ENCODE measurements at places on chromosomes 12 and 14.
A peak's percentile ranks its signal among the peaks of the same experiment; 100 is the strongest.

- no peak for DNase-seq
These were observed 1.1 kb upstream of the RPL41 start for GRCh38 chr12:56115329-56115728.

GRCh38 chr12:120925740-120926563 is 21.8 kb upstream of the SPPL3 start:
- DNase-seq, result peak; percentile 57

GRCh38 chr12:70960484-70960883 is 39.9 kb upstream of the PTPRR start:
- DNase-seq, result no peak

DNA sequence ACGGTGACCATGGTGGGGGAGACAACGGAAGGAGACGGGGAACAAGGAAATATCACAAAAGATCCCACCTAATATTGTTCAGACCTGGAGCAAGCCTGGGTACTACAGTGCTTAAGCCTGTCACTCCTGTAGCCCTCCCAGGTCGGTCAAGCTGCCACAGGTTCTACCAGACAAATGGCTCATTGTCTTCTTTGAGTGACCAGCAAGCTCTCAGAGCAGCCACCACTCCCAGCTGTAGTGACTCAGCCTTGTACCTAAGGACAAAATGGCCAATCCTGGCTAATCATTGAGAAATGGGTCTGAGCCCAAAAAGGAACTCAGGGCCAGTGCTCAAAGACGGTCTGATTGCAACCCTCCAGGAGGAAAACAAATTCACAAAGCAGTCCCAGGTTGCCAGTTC is 238.4 kb upstream of the NOS1 start:
- DNase-seq, result no peak

- no peak for DNase-seq
These were observed 148.0 kb upstream of the NUDT4 start for GRCh38 chr12:93229494-93230325.

DNA sequence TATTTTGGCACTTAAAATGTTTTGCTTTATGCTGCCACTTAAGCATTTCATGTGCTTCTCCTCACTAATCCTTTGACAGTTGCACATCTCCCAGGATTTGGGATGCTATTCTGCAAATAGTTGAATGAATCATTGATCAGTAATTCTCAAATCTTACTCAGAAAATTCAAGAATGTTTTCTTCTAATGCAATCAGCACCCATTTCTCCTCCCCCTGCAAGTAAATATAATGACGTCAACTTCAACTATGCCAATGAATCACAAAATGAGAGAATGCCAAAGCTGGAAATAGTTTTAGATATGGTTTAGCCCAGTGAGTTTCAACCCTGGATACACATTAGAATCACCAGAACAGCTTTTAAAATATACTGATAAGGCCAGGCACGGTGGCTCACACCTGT is 2.1 kb upstream of the BLOC1S1 start:
- DNase-seq, result no peak

GRCh38 chr12:51589060-51589459 is 2.0 kb upstream of the SCN8A start:
- DNase-seq, result no peak

DNA sequence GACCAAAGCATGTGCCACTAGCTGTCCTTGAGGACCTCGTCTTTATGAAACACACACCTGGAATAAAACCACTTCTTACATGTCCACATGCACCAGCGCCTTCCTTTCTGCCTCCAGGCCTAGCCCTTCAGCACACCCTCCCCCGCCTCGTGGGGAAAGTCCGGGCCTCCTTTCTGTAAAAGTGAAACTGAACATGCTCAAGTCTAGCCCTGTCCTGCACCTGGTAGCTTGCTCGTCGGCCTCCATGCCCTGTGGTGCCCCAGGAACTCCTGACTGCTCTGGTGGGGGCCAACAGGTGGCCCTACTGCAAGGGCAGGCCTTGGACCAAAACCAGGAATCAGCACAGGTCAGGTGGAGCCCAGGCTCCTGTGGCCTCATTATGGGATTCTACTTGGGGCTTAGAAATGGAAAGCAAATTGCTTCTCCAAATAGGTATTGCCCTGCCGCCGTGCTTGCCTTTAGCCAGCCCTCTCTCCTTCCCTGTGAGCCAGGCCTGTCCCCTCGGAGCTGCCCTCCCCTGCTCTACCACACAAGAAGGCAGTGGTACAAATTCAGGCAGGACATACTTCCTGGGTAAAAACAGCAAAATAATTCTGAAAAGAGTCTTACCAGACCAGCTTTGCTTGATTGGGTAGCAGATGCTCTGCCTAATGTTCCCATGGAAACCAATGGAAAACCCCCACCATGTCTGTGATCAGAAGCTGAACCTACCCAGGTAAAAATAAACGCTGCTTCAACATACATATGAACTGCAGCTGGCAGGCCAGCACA is 43.5 kb downstream of the ERH start:
- DNase-seq, result peak; percentile 82

All from lower leg skin (tissue), 4 donors.